ENCODE measurements at places on chromosomes 11 and 22. TPM values are rescaled to one million over a fixed set of nuclear protein-coding genes. Genes with fewer than 3 reads are reported as not detected.

DNA sequence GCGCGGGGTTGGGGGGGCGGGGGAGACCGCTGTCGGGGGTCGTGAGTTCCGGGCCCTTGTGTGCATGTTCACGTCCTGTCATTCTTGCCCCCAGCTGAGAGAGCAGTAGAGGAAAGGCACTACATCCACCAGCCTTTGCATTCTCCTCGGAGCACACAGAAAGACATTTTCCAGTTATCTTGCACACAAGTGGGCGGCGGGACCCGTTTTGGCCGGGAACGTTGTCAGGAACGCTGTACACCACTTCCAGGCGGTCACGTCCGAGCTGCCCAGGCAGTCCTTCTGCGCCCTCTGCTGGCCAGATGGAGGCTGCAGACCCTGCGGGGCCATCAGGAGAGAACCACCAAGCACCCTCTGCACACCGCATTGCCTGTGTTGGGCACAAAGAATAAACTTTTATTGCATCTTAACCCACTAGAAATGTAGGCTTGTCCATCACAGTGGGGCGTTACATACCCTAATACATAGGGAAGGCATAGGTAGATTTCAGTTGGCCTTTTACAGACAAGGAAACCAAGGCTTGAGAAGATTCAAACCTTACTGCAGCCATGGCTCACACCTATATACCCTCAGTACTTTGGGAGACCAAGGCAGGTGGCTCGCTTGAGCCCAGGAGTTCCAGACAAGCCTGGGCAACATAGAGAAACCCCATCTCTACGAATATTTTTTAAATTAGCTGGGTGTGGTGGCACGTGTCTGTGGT, 2.8 kb upstream of the CDKN1C start:
- H3K4me1 ChIP-seq = peaks cover 16% of the 10 kb centered on the region
- H3K27ac ChIP-seq = no peak overlapping the region
- H3K4me3 ChIP-seq = no peak overlapping the region

GRCh38 chr11:35619855-35620640, 1.8 kb downstream of the FJX1 start:
- H3K27ac ChIP-seq = peak overlapping the region; percentile 91
- H3K4me3 ChIP-seq = peak overlapping the region; percentile 77
- H3K4me1 ChIP-seq = peaks cover 46% of the 10 kb centered on the region
- peak; percentile 36 for DNase-seq
- no peaks in the 10 kb centered on the region for H3K27me3 ChIP-seq

TREH gene
- not detected for total RNA-seq

CD44 gene
- total RNA-seq = 148 TPM

DNA sequence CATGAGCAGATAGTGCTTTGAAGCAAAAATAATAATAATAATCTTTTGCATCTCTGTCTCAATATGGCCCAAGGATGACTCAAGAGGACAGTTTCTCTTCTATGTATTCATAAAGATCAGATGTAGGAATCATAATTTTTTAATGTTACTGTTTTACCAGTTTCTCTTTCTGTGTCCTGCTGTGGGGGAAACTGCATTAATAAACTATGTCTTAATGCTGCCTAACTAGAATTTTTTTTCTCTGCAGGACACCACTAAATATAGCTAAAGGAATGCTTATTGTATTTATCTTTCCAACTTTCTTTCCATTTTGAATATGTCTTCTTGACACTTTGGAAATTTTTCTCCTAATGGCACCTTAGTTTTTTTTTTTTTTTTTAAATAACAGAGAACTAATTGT, 6.5 kb downstream of the FJX1 start:
- H3K4me1 ChIP-seq = peaks cover 43% of the 10 kb centered on the region
- no peak overlapping the region for H3K4me3 ChIP-seq
- H3K27me3 ChIP-seq = no peaks in the 10 kb centered on the region

GRCh38 chr11:17233101-17233500, 25.3 kb upstream of the PIK3C2A start:
- H3K27ac ChIP-seq = no peak overlapping the region
- no peaks in the 10 kb centered on the region for H3K27me3 ChIP-seq
- no peak overlapping the region for H3K4me3 ChIP-seq
- no peaks in the 10 kb centered on the region for H3K4me1 ChIP-seq

- peak overlapping the region; percentile 88 for H3K4me3 ChIP-seq
- H3K36me3 ChIP-seq = no peaks in the 10 kb centered on the region
- peak overlapping the region; percentile 64 for H3K27ac ChIP-seq
- H3K27me3 ChIP-seq = no peaks in the 10 kb centered on the region
- DNase-seq = no peak
- peaks cover 58% of the 10 kb centered on the region for H3K4me1 ChIP-seq
These were observed 540 bp downstream of the ADM start for GRCh38 chr11:10305262-10305963.

ARVCF gene
- 11.0 TPM for total RNA-seq

Measured in astrocyte (in vitro differentiated cells and primary cell).